ENCODE measurements at places on chromosomes 6 and 20.
A peak's percentile ranks its signal among the peaks of the same experiment; 100 is the strongest.

DNA sequence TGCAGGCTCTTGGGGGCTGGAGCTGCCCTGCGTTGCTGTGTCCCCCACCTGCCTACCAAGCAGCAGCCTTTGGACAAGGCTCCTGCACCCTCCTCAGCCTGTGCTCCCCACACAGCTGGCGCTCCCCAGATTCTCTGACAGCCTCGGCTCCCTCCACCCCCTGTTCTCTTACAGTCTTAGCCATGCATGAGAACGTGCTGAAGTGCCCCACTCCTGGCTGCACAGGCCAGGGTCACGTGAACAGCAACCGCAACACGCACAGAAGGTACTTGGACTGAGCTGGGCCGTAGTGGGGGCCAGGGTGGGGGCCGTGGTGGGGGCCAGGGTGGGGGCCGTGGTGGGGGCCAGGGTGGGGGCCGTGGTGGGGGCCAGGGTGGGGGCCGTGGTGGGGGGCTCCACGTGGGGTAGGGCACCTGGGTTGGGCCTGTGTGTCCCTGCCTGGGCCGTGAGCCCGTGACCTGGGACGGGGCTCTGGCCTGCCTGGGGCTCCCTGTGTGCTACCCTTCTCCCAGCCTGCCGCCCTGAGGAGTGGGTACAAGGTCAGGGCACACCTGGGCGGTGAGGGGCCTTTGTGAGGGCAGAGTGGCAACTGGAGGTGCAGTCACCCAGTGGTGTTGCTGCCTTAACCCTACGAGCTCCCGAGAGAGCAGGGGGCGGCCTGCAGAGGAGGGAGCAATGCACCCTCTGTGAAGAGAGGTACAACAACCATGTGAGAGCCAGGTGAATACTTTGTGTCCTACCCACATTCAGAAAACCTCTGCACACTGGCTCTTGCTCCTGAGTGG, 43.5 kb upstream of the PCMTD2 start:
- DNase-seq: no peak

DNA sequence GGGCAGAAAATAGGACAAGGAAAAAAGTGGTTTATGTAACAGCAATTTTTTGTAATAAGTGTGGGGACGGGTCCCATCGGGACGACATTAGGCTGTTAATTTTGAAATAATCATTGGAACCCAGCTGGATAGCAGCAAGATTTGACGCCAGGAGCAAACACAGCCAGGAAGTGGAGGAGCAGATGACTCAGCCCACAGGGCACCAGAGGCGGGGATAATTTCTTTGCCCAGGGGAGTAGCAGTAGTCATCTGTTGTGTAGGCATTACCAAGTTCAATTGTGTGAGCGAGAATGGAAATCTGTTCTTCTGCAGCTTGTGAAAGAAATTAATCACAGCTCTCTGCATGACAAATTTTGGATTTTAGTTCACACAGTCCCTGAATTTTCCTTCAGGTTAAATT, 22.6 kb upstream of the RIN2 start:
- peak; percentile 49 for DNase-seq

DNA sequence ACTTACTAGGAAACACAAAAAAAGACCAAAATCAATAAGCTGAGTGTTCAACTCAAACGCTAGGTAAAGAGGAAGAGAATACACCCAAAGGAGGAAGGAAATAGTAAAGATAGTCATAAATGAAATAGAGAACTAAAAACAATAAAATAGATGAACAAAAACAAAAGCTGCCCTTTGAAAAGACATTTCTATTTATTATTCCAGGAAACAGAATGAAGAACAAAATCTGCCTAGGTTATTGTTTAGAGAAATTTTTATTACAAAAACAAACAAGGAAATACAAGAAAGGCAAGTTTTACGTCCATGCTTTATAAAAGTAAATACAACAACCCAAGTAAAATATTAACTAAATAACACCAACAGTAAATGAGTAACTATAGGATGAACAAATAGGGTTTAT, 20.1 kb downstream of the HLA-DMB start:
- DNase-seq: no peak

- no peak for DNase-seq
These were observed 71.2 kb upstream of the SLCO4A1 start for GRCh38 chr20:62570897-62571668.

DNA sequence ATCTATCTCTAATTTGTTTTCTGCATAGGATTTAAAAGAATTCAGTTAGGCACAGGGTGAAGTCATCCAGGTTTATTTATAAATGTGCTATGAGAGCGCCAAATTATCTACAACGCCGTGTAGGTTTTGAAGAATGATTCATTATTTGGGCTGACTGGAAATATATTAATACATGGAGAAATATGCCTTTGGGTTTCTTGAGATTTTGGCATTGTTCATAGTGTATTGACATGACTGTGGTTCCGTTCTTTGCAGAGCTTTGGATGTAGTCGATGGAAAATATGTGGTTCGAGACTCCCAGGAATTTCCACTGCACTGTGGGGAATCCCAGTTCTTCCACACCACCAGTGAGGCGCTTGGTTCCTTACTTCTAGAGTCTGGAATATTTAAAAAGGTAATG, 90.9 kb downstream of the CRYBG1 start:
- DNase-seq: no peak

GRCh38 chr20:15674253-15675060, 898.8 kb downstream of the KIF16B start:
- no peak for DNase-seq

GRCh38 chr6:160337301-160337700, 10.9 kb upstream of the SLC22A3 start:
- no peak for DNase-seq

DNA sequence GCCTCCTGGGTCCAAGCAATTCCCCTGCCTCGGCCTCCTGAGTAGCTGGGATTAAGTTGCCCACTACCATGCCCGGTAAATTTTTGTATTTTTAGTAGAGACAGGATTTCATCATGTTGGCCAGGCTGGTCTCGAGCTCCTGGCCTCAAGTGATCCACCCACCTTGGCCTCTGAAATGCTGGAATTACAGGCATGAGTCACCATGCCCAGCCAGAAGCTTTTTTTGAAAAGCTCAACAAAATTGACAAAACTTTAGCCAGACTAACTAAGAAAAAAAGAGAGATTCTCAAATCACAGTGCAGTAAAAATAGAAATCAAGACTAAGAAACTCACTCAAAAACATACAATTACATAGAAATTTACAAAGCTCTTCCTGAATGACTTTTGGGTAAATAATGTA, 420.6 kb downstream of the COL12A1 start:
- no peak for DNase-seq

DNA sequence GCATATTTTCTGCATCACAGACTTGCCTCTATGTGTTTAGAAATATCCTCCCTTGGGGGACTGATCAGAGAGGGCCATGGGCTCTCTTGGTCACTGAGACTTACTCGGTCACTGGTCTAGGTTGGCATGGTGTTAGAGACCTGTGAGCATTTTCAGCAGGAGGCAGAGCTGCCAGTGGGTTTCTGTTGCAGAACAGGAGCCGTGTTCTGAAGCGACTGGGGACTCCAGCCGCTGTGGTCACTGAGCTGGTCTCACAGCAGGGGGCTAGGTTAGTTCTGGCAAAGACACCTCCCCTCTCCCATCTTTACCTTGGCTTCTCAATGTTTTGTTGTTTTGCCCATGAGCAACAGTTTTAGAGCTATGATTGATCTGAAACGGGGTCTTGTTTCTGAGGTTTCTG, 8.7 kb downstream of the TMEM181 start:
- DNase-seq: no peak

DNA sequence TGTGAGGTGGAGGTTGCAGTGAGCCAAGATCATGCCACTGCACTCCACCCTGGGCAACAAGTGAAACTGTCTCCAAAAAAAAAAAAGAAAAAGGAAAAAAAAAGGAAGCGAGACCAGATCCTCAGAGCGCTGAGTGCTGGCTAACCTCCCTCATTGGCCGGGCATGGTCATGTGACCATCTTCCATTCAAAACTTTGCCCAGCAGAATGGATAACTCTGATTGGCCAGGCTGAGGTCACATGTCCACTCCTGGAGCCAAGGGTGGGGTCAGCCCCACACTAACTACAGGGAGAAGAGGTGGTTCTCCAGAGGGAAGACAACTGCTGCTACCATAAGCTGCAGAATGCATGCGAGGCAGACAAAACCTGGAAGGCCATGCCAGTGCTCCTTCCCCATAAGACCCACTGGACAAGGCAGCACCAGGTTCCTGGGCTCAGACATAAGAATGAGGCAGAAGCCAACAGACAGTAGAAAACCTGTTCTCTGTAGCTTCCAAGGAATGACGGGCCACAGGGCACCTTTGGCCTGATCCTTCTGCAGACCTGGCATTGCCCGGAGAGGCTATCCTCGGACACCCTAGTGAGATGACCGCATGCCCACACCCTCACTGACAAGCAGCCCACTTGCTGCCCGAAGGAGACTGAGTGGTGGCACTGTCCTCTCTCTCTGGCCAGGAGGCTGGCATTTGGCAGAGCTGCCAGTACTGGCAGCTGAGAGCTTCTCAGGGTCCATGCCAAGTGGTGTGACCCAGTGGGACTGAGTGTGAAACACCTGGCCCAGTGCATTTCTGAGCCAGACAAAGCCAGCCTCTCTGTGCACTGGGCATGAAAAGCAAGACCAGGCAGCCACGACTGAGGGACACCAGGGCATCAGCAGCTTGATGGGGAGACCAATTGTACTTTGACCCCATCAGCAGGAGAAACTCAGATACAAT, 311.9 kb upstream of the SULF2 start:
- no peak for DNase-seq

DNA sequence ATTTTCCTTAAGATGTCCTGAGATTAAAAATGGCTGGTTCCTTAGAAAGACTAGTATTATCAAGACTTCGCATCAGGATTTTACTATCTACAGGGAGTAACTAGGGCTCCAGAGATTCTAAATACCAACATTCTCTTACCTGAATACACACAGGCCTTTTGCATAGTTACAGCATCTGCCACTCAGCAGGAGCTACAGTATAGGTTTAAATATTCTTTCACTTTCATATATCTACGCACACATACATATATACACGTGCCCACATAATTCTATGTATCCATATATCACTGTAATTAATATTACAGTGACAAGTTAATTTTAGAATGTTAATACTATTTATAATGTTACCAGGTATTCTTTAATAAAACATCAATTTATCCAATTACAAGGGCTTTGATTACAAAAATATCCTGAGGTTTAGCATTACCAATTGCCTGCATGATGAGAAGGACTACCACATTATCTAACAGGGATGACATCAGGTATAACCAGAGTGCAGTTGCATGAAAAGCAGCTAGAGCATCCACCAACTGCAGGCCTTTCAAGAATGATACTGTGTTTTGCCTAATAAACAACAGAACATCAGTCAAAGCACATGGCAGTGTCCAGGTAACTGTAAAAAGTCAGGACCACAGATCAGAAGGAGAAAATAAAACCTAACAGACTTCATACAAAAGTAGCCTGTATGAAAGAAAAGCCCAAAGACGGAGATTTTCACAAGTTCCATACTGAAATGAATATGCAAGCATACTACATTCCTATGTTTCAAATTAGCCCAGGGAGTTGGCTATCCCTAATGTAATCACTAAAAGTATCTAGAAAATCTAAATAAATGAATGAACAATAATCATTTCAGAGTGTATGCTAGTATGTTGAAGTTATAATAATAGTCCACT, 268.7 kb downstream of the PTPRK start:
- DNase-seq: no peak

DNA sequence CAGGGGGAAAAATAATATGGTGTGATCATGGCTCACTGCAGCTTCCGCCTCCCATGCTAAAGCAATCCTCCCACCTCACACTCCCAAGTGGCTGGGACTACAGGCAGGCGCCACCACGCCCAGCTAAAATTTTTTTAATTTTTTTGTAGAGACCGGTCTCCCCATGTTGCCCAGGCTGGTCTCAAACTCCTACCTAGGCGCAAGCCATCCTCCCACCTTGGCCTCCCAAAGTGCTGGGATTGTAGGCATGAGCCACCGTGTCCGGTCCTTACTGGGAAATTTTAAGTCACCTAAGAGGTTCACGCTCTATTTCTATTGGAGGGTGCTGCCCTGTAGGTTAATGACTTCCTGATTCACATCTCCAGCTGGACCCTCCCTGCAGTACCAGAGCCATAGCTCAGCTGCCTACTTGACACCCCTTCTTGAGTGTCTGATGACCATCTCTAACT, 626 bp upstream of the CDK5RAP1 start:
- DNase-seq: peak; percentile 17

DNA sequence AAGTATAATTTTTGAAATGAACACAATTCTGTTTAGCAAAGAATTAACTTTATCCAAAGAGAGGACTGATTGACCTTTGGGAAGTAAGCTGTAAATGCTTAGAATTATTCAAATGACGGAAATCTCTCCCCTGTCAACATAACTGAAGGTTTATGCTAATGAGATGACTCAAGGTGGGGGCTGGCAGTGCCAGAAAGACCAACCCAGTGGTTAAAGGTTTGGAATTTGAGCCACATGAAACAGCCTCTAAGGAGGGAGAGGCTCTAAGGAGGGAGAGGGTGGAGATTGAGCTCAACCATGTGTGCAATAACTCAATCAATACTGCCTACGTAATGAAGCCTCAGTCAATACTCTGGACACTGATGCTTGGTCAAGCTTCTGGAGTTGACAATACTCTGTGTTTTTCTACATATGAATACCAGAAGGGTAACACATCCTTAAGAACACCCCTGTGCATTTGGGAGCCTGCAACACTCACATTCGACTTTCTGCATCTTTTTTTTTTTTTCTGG, 123.4 kb upstream of the TENT5A start:
- no peak for DNase-seq

- no peak for DNase-seq
These were observed at the start of gene KIF13A for GRCh38 chr6:17987447-17987696. Gene KIF13A, minus strand, starts transcription at chr6:17987635. Its CDS starts 172 bp downstream, at chr6:17987463.

DNA sequence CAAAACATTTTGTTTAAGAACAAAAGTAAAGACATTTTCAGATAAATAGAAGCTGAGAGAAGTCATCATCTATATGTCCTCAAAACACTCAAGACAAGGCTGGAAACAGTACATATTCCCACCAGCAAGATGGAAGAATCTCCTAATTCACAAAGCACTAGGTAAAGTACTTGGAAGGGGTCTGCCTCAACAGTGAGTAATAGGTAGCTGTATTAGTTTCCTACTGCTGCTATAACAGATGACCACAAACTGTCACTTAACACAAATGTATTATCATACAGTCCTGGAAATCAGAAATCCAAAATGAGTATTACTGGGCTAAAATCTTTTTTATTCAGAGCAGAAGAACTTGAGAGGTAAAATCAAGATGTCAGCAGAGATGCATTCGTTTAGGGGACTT, 40.6 kb downstream of the ZKSCAN8 start:
- no peak for DNase-seq

DNA sequence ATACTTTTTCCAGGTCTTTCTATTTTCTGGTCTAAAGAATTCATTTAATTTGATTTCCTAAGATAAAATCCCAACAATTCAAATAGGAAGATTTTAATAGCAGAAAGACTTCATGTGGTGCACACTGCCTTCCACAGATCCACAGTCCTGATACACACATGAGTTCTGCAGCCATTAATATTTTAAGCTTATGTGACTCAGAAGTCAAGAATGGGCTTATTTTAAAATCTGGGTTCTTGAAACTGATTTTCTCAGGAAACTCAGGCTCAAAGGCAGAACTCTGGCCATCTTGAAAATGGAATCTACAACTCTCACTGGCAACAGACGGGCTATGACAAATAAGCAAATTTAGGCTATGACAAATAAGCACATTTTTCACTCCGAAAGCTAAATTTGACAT, 88.2 kb downstream of the COL12A1 start:
- DNase-seq: no peak

Measured in activated CD4-positive, alpha-beta T cell treated with anti-CD3 and anti-CD28 coated beads for 48 hours (primary cell).